Activated naive CD4-positive, alpha-beta T cell treated with anti-CD3 and anti-CD28 coated beads for 36 hours (primary cell): ENCODE measurements at places on chromosomes 6 and 20.
A peak's percentile ranks its signal among the peaks of the same experiment; 100 is the strongest.

GRCh38 chr6:158474961-158475343, 84.9 kb upstream of the TMEM181 start:
- DNase-seq: no peak

DNA sequence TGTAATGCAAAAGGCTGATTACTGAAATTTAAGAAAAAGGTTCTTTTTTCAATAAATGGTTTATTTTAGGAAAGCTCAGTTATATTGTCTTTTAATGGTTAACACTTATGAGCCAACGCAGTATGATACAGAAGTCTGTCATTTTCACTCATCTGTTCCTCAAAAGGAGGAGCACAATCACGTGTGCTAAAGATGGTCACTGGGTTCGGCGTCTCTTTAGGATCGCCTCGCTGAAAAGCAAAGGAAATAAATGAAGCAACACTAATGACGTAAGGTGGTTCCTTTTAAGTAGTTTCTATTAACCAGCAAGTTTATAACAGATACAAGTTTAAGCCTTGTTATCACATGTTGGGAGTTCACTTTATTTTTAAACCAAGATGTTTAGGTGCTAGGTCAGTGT, 125.7 kb downstream of the MAP3K4 start:
- DNase-seq: no peak

DNA sequence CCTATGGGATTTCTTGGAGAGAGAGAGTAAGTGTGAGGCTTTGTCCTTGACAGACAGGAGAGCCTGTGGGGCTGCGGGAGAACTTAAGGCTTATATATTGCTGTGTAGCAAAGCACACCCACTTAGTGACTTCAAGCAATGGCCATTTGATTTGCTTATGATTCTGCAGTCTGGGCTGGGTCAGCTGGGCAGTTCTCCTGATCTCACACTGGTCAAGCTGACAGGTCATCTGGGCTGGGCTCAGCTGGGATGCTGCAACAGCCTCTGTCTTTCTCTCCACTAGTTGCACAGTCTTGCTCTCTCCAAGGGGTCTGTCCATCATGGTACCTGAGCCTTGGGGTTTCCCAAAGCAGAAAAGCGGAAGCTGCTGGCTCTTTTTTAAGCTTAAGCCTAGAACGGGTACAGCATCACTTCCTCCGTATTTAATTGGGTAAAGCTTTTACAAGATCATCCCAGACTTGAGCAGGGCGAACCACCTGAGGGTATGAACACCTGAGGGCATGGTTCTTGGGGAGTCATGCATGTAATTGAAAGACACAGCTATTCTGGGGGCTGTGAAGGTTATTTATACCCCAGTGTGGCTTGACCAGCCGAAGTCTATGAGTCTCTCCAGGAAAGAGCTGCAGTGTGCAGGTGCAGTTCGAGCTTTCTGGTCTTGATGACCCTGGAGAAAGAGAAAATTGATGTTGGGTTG, 13.3 kb upstream of the GGTLC1 start:
- DNase-seq: no peak

GRCh38 chr6:19032591-19033295, 645.6 kb downstream of the RNF144B start:
- no peak for DNase-seq

- DNase-seq: no peak
Observed at GRCh38 chr6:70142034-70142433, 160.8 kb downstream of the COL9A1 start.

- DNase-seq: no peak
Observed at GRCh38 chr20:49646126-49646525, 67.6 kb downstream of the B4GALT5 start.

GRCh38 chr6:160667639-160668481, 3.8 kb upstream of the LPA start:
- DNase-seq: peak; percentile 70

DNA sequence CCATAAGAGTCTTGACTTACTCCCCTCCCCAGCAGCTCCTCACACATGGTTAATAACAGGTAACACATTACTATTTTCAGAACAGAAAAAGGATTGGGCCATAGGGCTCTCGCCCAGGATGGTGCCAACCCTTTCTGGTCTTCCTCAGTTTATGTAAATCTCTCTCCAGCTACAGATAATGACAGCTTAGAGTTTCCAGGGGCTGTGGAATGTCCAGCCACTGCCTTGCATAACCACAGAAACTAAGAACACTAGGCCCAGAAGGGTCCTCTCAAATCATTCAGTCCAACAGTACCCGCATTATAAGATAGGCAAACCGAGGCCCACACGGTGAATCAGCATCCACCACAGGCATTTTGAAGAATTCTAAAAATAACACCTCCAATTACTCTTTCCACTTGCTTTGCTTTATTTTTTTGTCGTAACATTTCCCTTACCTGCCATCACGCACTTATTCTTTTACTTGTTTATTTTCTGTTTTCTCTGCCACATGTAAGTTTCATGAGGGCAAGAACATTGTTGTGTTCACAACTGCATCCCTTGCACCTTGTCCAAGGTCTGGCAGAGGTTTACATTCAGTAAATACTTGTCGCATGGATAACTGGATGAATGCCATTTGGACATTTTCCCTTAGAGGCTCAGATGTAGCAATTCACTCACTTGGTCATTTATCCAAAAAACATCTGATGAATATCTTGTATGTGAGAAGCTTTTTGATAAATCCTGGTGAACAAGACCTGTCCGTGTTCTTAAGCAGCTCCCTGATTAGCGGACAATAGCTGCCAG, 6.4 kb upstream of the SDC4 start:
- no peak for DNase-seq

DNA sequence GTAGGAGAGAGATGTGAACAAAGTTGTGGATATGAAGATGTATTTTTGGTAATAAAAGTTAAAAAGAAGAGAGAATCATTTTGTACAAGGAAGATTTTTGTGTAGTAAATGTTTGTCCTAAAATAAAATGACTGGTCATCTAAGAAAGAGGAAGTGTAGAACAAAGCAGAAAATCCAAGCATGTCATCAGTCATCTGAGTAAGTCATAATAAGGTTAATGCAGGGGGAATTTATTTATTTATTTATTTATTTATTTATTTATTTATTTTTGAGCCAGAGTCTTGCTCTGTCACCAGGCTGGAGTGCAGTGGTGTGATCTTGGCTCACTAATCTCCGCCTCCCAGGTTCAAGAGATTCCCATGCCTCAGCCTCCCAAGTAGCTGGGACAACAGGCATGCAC, 15.7 kb upstream of the CGA start:
- no peak for DNase-seq

GRCh38 chr20:18496042-18496441, 983 bp downstream of the RBBP9 start:
- DNase-seq: no peak

- DNase-seq: no peak
Observed at GRCh38 chr6:90151576-90152422, 144.8 kb downstream of the BACH2 start.

DNA sequence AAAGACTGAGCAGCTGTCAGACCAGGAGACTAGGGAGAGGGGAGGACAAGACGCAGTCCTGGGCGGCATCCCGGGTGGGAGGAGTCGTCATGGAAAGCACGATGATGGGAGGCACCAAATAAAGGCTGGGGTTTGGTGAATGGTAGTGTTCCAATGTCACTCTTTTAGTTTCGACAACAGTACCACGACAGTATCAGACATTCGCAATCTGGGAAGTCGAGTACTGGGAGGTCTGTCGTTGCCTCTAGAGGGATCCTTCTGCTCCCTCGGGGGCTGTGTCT, 32.1 kb downstream of the PSMG4 start:
- DNase-seq: no peak

- no peak for DNase-seq
Observed at GRCh38 chr6:26359765-26360164, 5.2 kb upstream of the BTN3A2 start.

GRCh38 chr6:144162977-144163376, 12.7 kb downstream of the STX11 start:
- DNase-seq: no peak

DNA sequence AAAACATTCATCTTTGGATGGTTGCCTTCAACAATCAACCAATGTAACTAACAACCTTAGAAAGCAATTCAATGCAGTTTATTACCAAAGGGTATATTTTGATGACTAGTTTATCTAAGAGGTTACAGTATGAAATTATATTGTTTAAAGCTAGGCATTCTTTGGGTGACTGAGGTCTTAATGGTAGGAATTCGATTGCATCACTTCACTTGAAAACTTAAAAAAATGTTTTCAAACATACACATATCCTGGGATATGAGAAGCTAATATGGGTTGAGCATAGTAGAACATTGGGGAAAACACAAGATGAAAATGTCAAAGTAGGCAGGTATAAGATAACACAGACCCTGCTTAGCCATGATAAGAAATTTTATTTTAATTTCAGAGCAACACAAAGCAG, 144.6 kb upstream of the BMP5 start:
- no peak for DNase-seq

DNA sequence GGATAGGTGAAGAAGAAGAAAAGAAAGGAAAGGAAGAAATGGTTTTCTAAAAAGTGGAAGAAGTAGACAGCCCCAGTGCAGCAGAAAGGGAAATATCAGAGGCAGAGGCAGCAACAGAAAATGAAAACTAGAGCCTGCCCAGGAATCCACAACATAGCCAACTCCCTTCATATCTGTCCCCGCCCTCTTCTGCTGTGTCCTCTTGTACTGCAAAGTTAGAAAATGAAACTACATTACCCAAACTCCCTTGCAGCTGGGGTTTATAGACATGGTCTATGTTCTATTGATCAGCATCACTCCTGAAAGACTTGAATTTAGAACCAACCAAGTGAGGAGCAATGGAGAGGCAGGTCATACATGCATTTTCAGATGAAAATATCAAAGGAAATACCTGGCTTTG, 200.5 kb upstream of the PHACTR1 start:
- DNase-seq: no peak

GRCh38 chr6:87483929-87484328, 11.2 kb downstream of the SLC35A1 start:
- DNase-seq: peak; percentile 19

- DNase-seq: no peak
Observed at GRCh38 chr6:2938632-2939083, 32.7 kb downstream of the SERPINB6 start.

- no peak for DNase-seq
Observed at GRCh38 chr20:6595704-6596103, 171.8 kb upstream of the BMP2 start.

- DNase-seq: no peak
Observed at GRCh38 chr20:49635166-49635565, 67.2 kb upstream of the PTGIS start.

GRCh38 chr20:10651227-10651990, 22.4 kb downstream of the JAG1 start:
- DNase-seq: no peak

DNA sequence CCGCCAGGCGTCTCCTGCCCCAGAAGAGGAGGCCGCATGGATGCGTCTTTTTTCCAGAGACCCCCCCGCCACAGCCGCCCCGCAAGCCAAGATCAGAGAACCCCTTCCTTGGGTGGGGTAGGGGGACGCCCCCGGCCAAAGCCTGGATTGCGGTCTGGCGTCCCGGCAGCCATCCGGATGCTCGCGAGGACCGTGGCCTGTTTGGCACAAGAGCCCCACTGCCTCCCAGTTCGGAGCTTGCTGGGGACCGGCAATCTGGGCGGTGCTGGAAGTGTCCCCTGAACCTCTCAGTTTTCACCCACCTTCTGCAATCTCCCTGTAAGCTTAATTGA, 924 bp downstream of the FAM162B start:
- DNase-seq: no peak

GRCh38 chr6:16139556-16139955, 10.7 kb downstream of the MYLIP start:
- no peak for DNase-seq

- DNase-seq: peak; percentile 67
Observed at GRCh38 chr20:6142348-6142993, 19.6 kb upstream of the FERMT1 start.

DNA sequence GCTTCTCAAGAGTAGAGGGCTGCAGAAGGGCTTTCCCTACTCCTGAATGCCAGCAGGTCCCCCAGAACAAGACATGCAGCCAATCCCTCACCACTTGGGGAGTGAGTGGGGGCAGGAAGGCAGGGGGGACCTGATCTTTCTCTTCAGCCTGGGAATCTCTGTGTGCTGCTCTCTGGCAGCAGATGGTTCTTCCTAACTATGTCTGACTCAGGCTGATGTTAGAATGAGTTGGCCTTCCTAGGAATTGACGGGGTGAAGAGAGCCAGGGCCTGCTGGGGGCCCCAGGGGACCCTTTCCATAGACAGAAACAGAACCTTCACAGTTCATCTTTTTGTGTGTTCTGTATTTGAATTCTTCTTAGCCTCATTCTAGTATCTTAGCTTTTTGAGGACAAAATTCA, 29.0 kb upstream of the TCP11 start:
- no peak for DNase-seq

DNA sequence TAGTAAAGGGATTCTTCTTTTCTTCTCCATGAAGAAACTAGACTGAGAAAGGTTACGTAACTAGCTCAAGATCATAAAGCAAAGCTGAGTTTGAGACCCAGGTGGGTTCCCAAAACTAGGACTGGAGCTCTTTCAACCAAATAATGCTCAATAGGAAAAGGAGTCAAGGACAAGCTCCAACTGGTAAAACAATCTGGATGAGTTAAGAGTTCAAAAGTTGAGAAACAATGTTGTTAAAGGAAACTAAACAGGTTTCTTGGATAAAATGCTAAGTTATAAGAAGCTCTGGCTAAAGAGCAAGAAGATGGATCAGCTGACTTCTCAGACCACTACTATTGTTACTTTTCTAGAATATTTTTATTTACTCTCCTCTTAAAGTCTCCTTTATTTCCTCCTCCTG, 137.3 kb downstream of the MMS22L start:
- no peak for DNase-seq

DNA sequence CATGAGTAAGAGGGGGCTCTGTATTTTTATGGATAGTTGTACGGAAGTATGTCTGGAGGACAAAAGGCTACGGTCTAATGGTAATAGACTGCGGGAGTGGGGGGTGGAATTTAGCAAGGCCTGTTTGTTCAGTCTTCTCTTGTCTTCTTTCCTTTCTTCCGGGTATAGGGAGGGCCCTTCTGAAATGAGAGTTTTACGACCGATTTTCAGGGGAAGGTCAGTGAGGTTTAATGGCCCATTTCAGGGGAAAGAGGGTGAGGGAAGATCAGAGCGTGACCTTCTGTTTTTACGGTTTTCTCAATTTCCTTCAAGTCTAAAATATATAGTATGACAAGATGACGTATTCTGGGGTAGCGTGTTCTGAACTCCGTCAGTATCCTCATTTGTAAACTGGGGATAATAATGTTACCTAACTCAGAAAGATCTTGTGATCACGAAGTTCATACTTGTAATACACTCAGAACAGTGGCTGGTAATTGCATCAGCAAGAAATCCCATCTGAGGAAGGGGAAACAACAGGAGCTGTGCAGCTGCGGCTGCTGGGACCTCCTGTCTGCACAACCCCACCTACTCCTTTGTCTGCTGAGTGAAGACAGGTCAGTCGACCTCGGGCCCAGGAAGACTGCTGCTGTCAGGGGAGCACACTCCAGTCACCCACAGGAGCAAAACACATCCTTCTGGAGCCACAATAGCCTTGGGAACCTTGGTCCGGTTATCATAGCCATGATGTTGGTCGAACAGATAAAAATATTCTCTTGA, 90.4 kb downstream of the MAP3K7 start:
- no peak for DNase-seq
